Umbilical cord (tissue), 2 donors: ENCODE measurements at places on chromosomes 1 and 21.

DNA sequence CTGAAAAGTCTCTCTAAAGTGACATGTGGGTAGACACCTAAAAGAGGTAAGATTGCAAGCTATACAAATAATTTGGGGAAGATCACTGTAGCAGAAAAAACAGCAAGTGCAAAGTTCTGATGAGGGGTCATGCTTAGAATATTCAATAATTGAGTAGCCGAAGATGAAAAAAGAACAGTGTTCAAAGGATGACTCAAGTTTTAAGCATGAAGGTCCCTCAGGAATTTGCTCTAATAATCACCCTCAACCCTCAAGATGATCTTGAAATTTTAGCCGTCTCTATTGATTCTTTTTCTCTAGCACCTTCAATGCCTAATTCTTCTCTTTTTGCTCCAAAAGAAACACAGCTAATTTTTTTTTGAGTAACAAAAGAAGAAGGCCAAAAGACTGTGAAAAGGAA lies 190.6 kb upstream of the ZNHIT6 start:
- no peak for DNase-seq

DNA sequence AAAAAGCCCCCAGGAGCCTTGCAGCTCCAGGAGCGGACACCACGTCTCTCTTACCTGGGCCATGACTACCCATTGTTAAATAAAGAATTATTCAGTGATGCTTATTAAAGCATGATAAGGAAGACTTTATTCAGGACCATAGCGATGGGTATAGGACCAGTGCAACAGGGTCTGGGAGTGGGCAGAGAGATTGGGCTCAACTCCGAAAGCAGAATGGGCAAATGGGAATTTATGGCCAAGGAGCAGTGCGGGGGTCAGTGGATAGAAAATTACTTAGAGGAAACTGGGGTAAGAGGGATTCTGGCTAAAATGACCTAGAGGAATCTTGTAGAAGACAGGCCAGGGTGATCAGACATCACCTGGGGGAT lies 580 bp upstream of the ATP5PO start:
- no peak for DNase-seq

DNA sequence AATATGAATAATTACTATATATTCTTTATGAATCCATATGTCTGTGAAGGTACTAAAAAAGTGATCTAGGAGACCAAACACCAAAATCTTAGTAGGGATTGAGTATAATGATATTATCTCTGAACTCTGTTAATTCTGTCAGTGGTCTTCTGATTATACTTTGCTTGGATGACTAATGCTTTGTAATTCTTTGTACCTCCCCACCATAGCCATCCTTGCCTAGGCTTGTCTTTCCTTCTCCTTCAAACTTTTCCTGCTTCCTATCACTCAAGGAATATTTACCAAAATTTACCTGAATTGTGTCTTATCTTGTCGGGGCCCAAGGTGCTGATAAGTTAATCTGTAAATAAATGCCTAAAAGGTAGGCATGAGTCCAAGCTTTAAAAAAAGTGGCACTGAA lies 845 bp upstream of the RGS5 start:
- DNase-seq, result no peak

GRCh38 chr1:192812420-192813209 lies 3.8 kb downstream of the RGS2 start:
- no peak for DNase-seq

DNA sequence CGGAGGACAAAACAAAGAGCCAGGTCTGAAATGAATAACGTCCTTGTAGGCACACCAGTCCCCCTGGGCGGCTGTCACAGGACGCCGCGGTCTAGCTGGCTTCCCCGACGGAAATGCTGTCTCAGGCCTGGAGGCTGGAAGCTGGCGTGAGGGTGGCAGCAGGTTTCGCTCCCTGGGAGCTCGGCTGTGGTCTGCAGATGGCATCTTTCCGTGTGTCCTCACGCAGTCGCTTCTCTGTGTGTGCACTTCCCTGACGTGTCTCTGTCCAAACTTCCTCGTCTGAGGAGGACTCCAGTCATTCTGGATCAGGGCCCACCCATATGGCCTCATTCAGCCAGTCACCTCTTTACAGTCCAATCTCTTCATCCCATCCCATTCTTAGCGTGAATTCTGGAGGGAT lies 14.2 kb downstream of the TNFRSF14 start:
- no peak for DNase-seq

- DNase-seq, result no peak
Measured at GRCh38 chr1:27346991-27347624, 5.3 kb downstream of the SYTL1 start.

GRCh38 chr1:24742090-24742938 lies 2.9 kb upstream of the CLIC4 start:
- peak; percentile 25 for DNase-seq

DNA sequence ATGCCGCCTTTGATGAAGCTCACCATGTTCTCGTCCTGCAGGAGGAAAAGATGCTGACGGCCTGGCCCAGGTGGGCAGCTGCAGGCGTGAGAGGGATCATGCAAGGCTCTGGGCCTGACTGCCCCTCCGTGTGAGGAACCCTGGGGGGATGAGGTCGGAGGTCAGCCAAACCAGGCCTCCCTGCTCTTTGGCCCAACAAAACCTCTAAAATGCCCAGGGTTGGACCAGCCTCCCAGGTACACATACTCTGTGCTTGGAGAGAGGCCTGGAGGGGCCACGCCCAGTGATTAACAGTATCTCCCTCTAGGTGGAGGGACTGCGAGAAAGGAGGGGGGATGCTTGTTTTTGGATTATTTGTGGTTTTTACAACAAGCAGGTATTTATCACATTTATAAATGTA lies 21.1 kb downstream of the TTC39A start:
- DNase-seq, result no peak

GRCh38 chr1:96164053-96164452 lies 557.5 kb upstream of the PTBP2 start:
- DNase-seq, result no peak
